NCI-H1436 treated with DMSO at 0.1 percent for 48 hours (cell line): ENCODE measurements at places on chromosomes 5 and 9.

GRCh38 chr5:147734894-147735293 is 47.6 kb downstream of the JAKMIP2 start:
- DNase-seq: no peak

GRCh38 chr5:150129813-150130492 is 25.7 kb downstream of the PDGFRB start:
- no peak for DNase-seq

DNA sequence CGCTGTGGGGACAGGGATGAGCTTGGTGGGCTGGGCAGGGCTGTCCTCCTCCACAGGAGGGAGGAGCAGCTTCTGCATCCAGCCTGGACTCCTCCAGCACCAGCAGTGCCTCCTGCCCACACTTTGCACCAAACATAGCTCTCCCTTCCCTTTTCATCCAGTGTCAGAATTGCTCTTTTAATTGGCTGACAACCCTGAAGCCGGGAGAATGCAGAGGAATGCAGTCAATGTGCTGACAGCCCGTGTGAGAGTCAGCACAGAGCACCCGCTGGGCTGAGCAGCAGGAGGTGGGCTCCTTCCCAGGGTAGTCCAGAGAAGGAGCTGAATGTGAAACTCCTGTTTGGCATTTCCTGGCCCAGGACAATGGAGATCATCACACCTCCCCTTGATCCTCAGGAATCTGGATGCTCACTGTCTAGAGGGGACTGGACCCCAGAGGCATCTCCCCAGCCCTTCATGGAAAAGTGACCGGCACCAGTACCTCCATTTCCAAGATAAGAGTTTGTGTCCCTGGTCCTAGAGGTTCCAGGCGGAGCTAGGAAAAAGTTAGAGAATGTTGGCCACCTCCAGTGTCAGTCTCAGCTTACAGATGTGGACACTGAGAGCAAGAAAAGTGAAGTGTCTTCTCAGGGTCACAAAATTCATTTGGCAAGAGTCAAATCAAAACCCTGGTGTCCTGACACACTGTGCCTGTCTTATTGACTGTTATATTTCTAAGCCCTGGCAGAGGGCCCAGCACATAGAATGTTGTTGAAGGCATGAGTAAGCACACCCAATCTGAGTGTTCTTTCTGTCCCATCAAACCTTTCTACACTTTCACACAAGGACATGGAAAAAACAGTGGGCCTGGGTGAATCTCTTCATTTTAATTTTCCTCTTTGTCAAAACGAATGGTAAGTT is 202.1 kb downstream of the SNX18 start:
- no peak for DNase-seq

DNA sequence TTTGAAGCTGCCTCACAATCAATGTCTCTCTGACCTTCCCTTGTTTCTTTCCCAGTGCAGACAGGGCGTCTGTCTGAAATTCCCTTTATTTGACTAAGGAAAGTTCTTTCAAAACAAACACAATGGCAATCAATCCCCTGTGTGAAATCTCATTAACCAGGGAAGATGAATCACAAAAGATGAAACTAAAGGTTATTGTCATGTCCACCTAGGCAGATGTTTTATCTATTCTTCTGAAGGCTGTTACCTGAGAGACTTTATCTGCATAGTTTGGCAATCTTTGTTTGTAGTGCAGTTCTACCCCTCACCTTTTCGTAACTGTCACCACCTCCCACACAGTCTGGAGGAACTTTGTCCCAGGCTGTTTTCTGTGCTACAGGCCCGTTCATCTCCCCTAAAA is 217.5 kb upstream of the RIOK2 start:
- no peak for DNase-seq

GRCh38 chr5:155015239-155015638 is 1.7 kb downstream of the KIF4B start:
- no peak for DNase-seq

DNA sequence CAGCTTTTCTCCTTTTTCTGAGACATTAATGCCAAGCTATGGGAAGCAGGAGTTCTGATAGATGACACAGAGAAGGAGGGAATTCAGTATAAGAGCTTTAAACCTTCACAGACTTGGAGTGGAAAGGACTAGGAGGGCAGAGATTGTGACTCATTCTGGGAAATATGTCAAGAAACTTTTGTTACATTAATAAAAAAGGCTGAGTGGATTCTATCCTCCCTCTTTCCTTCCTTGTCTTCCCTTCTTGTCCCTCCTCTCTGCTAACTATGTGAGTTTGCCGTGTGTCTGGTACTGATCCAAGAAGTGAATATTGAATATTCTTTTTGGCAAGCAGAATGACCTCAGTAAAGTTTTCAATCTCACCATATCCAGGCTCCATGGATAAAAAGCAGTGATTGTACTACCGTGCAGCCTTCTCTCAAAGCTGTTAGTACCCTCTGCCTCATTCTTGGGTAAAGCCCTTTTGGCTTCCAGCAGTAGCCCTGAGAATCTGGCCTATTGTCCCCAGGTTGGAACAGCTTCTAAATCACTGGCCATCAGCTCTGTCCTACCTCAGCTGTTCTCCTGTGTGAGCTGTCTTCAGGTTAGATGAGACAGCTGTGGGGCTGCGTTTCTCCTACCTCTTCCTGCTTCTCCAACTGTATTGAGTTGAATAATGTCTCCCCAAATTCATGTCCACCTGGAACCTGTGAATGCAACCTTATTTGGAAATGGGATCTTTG is 73.9 kb downstream of the ATG10 start:
- DNase-seq: no peak

GRCh38 chr5:130605234-130605633 is 559.8 kb downstream of the HINT1 start:
- no peak for DNase-seq

- peak; percentile 11 for DNase-seq
Measured at GRCh38 chr9:137604345-137605086, 970 bp upstream of the ARRDC1 start.

- DNase-seq: no peak
Measured at GRCh38 chr5:168307925-168308584, 16.6 kb downstream of the WWC1 start.

GRCh38 chr9:104256031-104256695 is 162.1 kb downstream of the SMC2 start:
- DNase-seq: no peak

GRCh38 chr5:109652096-109652495 is 37.6 kb upstream of the MAN2A1 start:
- DNase-seq: no peak

DNA sequence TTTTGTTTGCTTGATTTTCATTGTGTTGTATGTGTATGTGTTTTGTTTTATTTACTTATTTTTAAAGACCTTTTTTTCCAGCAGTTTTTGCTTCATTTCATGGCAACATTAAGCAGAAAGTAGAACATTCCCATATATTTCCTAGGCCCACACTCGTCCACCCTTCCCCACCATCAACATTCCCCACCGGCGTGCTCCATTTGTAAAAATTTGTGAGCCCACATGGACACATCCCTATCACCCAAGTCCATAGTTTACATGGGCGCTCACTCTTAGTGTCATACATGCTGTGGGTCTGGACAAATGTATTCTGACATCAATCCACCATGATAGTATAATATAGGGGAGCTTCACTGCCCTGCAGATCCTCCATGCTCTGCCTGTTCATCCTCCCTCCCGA is 133.8 kb downstream of the ADAMTS16 start:
- no peak for DNase-seq

GRCh38 chr9:89725271-89725670 is 120.5 kb downstream of the GADD45G start:
- no peak for DNase-seq

DNA sequence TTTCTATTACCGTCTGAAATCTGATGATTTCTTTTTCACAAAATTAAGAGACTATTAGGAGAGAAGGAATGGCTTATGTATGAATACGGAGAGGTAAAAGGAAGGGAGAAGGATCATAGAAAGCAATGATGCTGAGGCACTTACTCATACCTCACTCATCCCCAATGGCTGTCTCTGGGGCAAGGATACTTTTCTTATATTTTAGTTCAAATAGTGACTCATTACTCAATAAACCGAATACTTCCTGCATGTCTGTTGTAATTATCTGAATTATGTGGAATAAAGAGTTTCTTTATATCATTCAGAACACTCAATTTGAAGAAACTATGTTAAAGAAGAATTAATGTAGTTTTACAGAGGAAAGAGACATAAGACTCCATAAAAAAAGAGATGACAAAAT is 284.5 kb upstream of the NUDT12 start:
- no peak for DNase-seq

- DNase-seq: no peak
Measured at GRCh38 chr5:141003791-141004611, 37.7 kb downstream of the PCDHAC2 start.

DNA sequence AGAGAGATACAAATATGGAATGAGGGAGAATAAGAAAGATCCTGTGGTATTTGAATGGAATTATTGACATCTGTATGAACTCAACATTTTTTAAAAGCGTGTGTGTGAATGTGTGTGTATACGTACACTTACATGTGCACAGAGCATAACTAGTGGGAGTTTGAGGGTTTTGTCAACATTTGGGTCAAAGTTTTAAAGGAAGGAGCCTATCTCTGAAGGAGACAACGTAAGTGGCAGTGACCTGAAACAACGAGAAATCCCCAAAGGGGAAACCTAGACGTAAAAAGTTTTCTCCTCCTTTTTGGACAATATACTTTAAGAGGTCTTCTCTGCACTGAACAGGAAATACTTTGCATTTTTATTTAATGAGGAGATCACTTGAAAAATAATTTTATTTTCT is 40.2 kb upstream of the DTWD2 start:
- DNase-seq: no peak

DNA sequence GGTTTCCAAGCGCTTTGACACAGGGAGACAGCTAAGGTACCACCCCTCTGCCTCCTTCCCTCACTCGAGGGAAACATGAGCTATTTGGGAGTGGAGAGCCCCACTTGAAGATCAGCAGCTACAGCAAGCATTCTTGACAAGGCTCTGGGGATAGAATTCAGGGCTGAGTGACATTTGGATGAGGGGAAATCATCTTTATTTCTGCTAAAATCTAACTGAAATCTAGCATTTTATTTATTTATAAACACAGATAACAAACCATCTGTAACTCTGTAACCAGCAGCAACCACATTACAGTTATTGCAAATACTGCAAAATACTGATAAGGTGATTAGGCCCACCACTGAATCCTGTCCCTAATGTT is 22.4 kb downstream of the RNF130 start:
- no peak for DNase-seq

DNA sequence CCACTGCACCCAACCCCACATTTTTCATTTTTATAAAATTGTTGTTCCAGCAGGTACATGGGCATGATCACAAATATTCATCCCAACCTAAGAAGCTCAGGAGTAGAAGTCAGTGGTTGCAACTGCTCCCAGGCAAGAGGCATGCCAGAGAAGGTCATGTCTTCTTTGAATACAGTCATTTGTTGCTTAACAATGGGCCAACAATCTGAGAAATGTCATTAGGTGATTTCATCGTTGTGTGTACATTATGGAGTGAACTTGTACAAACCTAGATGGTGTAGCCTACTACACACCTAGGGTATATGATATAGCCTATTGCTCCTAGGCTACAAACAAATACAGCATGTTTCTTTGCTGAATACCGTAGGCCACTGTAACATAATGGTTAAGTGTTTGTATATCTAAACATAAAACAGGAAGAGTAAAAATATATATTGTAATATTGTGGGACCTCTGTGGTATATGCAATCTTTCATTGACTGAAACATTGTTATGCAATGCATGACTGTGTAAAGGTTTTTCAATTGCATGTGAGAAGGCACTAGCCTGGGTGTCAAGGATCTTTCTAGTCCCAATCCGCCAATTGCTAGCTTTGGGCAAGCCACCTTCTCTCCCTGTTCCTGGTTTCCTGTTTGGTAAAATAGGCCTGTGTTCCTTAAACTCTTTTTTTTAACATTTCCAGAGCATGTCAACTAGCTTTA is 27.6 kb downstream of the ATP10B start:
- DNase-seq: no peak

DNA sequence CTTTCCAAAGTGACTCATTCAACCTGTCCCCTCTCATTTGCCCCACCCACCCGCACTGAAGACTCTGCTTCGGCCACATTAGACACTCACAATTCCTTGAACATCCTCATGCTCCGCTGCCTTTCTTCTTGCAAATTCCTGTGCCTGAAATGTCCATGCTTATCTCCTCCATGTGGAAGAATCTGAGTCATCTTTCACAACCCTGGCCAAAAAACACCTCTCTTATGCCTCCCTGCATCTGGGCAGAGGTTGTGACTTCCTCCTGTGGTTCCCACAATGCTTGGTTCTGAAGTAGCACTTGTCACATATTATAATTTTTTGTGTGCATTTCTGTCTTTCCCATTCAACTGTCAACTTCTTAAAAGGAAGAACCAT is 238.6 kb downstream of the ENC1 start:
- DNase-seq: no peak

GRCh38 chr5:83496626-83497025 is 25.1 kb downstream of the VCAN start:
- DNase-seq: no peak

- DNase-seq: no peak
Measured at GRCh38 chr5:133905424-133905823, 63.0 kb downstream of the C5orf15 start.

- no peak for DNase-seq
Measured at GRCh38 chr9:126642839-126643238, 29.1 kb downstream of the LMX1B start.

- DNase-seq: no peak
Measured at GRCh38 chr5:14424011-14424685, 157.4 kb upstream of the OTULINL start.

- no peak for DNase-seq
Measured at GRCh38 chr9:106019039-106019680, 324.8 kb downstream of the TMEM38B start.

DNA sequence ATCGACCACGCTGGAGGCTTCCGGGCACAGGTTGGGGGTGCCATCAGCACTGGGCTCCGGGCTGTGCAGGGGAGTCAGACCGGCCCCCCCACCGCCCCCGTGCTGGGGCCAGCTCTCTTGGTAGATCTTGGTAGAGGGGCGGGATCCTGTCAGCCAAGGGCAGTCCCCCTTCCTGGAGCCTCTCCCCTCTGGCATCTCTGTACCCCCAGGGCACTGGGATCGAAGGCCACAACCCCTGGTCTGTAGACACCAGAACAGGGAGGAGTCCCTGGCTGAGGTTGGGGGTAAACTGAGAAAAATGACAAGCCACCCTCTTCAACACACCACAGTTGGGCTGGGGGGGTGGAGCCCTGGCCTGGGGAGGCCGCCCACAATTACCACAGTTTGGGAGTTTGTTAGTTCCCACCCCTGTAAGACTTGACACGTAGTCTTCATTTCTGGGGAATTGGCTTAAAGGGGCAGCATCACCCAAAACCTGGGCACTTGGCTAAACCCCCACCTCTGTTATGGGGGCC is 882 bp downstream of the CERCAM start:
- no peak for DNase-seq

DNA sequence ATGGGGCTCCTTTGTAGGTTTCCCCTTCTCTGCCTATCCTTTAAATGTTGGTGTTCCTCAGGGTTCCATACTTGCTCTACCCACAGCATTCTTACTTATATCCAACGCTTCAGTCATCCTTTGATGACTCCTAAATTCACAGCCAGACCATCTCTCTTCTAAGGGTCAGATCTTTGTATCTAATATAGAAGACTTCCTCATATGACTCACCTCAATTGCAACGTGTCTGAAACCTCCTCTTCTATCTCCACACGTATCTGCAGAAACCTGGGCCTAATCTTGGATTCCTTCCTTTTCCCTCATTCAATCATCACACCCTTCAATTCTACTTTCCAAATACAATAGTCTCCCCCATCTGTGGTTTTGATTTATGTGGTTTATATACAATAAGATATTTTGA is 68.3 kb downstream of the HMGCR start:
- DNase-seq: no peak

- DNase-seq: no peak
Measured at GRCh38 chr5:90638878-90639277, 80.3 kb downstream of the ADGRV1 start.
